ENCODE measurements at places on chromosomes 5 and 9.

GRCh38 chr5:77973253-77973609, 197.1 kb upstream of the TBCA start:
- DNase-seq = no peak

- no peak for DNase-seq
Measured at GRCh38 chr5:89893546-89893945, 516.0 kb downstream of the CETN3 start.

DNA sequence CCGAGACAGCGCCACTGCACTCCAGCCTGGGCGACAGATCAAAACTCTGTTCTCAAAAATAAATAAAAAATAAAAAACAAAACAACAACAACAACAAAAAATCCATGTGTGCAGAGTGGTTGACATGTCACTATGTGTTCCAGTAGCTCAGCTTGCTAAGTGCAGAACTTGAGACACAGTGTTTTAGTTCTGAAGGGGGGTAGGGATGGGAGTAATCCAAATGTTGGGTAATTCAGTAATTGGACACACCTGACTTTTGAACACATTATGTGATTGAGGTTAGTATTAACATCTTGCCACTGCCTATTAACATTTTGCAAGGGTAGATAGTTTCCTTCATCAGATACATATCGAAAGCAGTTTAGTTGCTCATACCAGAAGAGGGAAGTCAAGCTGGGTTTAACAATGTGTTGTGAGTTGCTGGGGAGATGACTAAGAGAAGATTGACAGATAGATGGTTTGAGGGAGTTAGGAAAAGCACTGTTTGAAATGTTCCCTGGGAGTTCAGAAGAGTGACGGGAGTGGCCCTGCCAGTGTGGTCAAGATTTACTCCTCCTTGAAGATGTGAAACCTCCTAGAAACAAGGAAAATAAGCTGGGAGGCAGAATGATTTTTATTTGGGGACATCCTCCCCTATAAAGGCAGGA, 928 bp downstream of the HACD4 start:
- no peak for DNase-seq

GRCh38 chr5:104421431-104421830, 858.8 kb upstream of the NUDT12 start:
- DNase-seq = no peak

GRCh38 chr5:133565993-133566392, 46.3 kb downstream of the FSTL4 start:
- DNase-seq = peak; percentile 18

- DNase-seq = no peak
Measured at GRCh38 chr9:99633265-99633664, 188.4 kb upstream of the NR4A3 start.

DNA sequence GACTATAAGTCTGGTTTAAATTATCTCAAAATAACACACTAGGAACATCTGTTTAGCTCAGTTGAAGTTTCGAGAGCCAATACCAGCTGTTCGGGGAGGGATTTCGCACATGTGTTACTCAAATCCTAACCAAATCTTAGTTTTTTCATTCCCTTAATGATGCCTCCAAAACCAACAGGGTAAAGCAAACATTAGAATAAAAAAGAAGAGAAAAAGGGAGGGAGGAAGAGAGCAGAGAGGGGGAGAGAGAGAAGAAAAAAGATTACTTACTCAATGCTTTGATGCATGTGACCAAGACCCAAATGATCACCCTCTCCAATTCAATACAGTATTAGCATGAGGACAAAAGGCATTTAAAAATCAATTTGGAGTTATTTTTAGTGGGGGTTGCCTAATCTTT, 86.0 kb upstream of the NR5A1 start:
- DNase-seq = no peak

GRCh38 chr9:126614455-126615244, 922 bp downstream of the LMX1B start:
- DNase-seq = no peak

DNA sequence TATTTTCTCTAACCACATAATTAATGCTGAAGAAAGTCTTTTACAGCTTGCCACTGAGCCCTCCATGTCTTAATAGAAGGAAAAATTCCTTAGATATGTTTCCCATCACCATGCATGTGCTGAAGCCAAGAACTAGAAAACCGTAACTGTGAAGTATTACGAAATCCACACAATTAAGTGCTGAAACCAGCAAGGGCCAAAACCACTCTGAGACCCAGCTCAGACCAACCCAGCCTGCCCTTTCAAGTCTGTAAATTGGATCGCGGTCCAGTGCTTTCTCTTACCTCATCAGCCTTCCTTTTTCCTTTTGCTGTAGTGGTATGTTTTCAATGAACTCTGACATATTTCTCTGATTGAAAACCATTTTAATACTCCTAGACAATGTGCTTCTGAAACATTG, 26.3 kb downstream of the SEMA5A start:
- DNase-seq = no peak

DNA sequence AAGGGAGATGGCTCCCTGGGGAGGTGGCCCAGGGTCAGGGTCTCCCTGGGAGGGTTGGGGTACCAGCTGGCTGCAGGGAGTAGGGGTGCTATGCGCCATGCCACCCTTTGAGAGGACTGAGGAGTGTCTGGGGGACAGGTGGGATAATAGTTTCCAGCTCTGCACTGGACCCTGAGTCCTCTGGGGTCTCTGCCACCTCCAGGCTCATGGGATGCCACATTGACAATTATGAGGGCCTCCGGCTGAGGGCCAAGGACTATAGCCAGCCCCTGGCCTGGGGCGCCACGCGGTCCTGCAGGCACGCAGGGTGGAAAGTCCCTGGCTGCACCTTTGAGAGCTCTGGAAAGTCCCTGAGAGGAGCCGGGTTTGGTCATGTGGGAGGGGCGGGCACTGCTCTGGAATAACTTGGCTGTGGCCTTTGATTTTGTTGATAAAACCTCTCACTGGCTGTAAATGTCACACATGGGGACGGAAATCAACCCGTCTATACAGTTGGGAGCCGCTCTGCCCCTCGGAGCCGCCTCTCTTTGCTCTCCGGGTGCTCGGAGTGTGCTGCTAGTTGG, 16.0 kb downstream of the TRAF2 start:
- peak; percentile 72 for DNase-seq

- DNase-seq = no peak
Measured at GRCh38 chr5:74099538-74100267, 473.7 kb downstream of the ARHGEF28 start.

- no peak for DNase-seq
Measured at GRCh38 chr9:37011530-37011929, 22.5 kb downstream of the PAX5 start.

GRCh38 chr9:89792189-89793123, 187.6 kb downstream of the GADD45G start:
- no peak for DNase-seq

DNA sequence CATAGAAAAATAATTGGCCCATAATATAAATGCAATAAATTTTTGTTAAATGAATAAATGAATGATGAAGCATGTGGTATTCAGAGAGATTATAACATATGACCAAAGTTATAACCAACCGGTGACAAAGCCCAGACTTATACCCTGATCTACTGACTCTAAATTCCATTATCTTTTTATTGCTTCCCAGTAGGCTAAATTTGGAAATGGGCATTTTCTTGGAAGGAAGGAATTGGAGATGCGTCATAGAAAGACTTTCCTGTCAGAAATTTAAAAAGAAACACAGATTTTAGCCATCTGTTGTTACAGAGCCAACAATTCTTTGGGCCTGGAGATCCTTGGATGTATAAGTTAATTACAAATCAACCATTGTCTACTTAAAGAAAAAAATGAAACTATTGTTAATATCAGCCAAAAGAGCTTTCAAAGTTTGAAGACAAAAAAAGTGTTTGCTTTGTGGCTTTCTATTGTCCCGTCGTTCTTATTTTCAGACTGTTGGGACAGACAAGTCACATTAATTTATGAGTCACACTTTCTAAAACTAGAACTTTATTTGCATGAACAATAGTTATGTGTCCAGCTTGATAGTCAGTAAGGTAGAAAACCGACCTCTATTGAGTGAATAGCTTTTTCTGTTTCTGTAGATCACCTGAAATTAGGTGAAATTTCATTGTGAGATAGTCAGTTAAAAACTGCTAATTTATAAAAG, 428.7 kb downstream of the GABRG2 start:
- DNase-seq = no peak

GRCh38 chr9:98970532-98971041, 26.9 kb downstream of the COL15A1 start:
- DNase-seq = no peak

GRCh38 chr5:143713047-143714003, 98.6 kb upstream of the HMHB1 start:
- no peak for DNase-seq

DNA sequence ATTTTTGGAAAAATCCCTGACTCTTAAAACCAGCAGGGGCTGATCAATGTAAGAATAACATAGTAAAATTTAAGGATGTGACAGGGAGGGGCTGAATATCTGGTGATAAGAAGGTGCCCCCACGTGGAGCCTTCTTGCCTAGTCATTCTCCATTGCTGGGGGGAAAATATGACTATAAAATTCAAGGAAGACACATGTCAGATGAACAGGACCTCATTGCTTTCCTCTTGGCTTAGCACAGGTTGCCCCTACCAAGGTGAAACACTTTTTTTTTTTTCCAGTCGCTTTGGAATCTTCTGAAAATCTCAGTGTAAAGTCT, 310.9 kb downstream of the EFNA5 start:
- DNase-seq = no peak

GRCh38 chr5:37836592-37837413, 3.0 kb downstream of the GDNF start:
- no peak for DNase-seq

GRCh38 chr9:4973246-4973645, 11.8 kb upstream of the JAK2 start:
- no peak for DNase-seq

- peak; percentile 85 for DNase-seq
Measured at GRCh38 chr5:169013846-169014245, 287.1 kb downstream of the SLIT3 start.

DNA sequence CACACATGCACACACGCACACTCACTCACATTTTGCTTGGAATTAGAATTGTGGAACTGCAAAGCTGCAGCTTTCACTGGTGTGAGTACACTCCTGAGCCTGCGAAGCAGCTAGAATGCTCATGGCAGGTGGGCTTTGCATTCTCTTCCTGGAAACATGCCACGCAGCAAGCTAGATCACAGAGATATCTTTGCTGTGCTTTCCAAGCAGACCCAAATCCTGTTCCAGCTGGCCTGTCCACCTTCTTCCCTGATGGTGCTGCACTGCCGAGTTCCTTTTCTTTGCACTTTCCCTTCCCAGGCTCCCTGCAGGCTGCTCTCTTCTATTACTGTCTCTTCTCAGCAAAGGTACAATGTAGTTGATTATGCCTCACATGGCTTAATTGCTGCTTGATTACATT, 92.7 kb upstream of the CKMT2 start:
- no peak for DNase-seq
